Mesothelial cell of epicardium (in vitro differentiated cells): ENCODE measurements at places on chromosomes 5 and 9. TPM values are rescaled to one million over a fixed set of nuclear protein-coding genes. Genes with fewer than 3 reads are reported as not detected.

CENPK gene
- total RNA-seq, result 23.3 to 26.2 TPM (median 25.3 TPM) in 3 replicates

RNF38 gene
- total RNA-seq, result 42.3 to 43.7 TPM (median 43.3 TPM) in 3 replicates

PCDHGA7 gene
- total RNA-seq, result 0.33 to 0.43 TPM (median 0.38 TPM) in 3 replicates

SPINK7 gene
- total RNA-seq, result not detected in 3 replicates

CNTNAP3 gene
- total RNA-seq, result 0.78 to 1.5 TPM (median 1.3 TPM) in 3 replicates

TRIM7 gene
- 0.57 to 0.72 TPM (median 0.62 TPM) in 3 replicates for total RNA-seq

ZNF462 gene
- total RNA-seq, result 139 to 154 TPM (median 140 TPM) in 3 replicates
